ENCODE measurements at places on chromosomes 5 and 9.

DNA sequence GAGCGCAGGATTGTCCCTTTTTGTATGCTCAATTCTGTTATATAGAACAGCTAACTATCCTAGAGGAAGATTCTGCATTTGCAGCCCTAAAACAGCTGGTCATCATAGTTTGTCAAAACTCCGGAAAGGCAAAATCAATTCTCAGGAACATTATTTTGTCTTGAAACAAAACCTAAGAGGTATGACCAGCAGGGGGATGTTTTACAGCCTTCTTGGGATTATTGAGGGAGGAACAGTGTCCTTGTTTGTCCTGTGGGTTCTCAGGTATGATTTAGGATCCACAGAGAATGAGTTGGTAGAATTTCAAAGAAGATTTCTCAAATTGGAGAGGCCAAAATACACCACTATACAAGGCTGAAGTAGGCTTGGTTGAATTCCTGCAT, 136.4 kb downstream of the ZSWIM6 start:
- DNase-seq = no peak

GRCh38 chr5:133820507-133820906, 147.9 kb downstream of the C5orf15 start:
- DNase-seq = no peak

DNA sequence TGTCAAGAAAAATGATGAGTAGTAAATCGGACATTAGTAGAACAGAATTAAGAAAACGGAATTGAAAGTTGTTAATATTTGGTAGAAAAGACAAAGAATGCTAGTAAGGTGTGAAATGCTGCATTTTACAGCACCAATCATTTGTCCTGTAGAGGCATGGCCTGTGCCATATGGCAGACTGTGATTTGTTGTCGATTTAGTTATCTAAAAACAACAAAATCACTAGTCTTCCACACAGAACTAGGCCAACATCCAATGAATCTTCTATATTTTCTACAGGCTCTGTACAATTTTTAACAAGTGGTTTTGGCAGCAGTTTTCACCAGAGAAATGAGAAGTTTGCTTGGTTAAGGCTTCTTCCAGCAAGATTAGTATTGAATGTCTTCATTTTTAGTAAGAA, 10.4 kb downstream of the HNRNPK start:
- DNase-seq = no peak

- DNase-seq = no peak
These were observed 44.6 kb upstream of the ALDH1B1 start for GRCh38 chr9:38347946-38348345.

DNA sequence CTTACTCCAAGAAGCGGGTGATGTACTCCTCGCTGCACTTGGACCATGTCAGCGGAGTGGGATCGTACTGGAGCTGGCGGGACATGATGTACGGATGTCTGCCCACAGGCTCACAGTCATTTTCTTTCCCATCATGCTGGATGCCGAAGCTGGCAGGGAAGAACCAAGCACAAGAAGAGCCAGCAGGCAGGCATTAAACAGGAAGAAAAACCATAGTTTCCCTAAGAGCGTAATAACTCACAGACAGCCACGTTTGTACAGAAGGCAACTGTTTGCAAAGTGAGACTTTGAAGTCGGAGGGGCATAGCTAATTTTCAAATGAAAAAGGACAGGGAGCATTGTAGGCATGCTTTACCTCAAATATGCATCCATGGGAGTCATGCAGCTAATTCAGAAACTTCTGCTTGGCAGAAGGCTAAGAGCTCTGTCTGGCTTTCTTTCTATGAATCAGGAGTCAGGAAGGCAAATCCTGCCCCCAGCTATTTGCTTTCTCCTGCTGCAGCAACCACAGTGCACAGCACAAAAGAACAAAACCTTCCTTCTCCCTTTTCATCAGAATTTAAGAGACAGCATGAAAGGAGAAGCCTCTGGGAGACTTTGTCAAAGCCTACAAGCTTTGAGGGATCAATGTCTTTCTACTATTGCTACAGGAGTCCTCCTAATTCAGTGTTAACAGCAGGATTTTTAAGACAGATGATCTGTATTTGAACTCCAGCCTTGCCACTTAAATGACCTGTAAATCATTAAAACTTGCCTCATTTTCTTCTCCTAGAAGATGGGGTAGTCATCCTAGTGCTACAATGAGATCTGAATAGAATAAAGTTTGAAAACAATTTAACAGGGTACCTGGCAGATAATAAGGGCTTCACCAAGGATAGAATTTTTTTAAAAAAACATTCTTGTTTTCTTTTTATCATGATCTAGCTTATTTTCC, 209.1 kb downstream of the TARS1 start:
- no peak for DNase-seq

DNA sequence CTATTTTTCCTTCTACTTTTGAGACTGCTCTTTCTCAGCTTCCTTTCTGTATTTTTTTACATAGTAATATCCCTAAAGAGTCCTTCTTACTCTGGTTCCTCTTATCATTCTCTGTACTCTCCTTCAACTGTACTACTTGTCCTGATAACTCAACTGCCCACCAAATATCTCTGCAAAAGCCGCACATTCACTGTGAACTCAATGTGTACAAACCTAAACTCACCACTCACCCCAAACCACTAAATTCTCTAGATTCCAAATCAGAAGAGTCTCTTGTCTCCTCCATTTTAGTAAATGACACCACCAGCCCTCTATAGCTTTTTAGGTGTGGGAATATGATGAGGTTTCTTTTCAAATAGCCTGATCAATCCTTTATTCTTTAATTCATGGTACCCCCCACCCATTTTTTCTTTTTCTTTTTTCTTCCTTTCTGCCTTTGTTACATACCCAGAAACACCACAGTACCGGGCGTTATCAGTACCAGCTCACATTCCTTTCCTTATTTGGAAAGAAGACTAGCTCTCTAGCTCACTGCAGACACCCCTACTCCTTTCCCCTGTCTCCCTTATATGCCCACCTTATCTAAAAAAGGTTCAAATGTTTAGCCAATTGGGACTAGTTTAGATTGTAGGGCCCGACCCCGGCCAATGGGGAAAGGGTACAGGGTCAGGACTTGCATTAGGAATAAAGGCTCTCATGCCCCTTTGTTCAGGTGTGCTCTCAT, 63.1 kb upstream of the RANBP6 start:
- DNase-seq = no peak

- no peak for DNase-seq
These were observed 134.9 kb upstream of the RAD23B start for GRCh38 chr9:107148216-107148615.

DNA sequence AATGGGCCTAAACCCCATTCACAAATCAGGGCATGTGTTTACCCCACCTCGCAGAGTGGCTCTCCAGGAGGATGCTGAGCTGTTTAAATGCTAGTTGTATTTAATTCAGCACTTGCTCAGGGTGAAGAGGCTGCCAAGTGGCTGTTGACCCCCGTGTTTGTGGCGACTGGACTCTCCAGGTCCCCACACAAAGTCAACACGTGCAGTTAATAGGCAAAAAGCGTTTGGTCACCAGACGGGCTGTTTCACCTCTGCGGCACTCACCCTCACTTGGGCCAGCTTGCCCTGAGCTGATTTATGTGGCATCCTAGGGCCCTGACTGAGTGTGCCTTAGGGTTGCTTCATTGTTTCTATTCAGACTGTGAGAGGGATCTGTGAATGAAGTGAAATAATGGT, 152.3 kb downstream of the GAS1 start:
- no peak for DNase-seq

GRCh38 chr9:63817622-63818518, 1467.1 kb downstream of the FOXD4L5 start:
- peak; percentile 55 for DNase-seq

DNA sequence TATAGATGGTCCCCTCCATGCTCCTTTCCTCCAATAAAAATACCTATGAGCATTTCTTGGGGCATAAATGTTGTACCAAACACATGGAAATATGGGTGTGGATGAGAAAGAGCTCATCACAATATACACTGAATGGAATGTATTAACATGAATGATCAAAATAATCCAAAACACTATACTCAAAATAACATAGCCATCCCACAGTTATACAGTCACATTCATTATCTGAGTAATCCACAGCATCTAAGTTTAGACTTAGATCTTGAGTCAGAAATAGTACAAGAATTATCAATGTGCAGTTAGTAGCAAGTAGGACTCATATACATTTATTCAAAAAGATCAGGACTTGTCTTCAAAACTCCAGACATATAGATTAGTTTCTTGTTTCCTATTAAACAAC, 175.2 kb upstream of the NREP start:
- DNase-seq = no peak

DNA sequence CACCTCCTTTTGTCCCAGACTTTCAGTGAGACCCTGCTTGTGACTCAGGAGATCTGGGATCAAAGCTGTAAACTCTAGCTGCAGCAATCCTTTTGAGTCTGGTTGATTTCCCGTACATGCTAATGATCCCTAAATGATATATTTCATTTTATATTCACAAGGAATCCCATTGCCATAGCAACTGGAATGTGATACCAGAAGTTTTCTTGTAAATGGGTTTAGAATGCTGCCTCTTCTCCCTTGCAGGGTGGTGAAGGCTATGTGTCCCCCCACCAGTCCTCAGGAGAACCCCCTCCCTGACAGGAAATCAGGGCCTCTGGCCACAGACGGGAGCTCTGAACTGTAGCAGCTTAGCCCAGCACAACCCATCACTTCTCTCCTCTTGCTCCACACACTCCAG, 215.0 kb downstream of the FSTL4 start:
- no peak for DNase-seq

DNA sequence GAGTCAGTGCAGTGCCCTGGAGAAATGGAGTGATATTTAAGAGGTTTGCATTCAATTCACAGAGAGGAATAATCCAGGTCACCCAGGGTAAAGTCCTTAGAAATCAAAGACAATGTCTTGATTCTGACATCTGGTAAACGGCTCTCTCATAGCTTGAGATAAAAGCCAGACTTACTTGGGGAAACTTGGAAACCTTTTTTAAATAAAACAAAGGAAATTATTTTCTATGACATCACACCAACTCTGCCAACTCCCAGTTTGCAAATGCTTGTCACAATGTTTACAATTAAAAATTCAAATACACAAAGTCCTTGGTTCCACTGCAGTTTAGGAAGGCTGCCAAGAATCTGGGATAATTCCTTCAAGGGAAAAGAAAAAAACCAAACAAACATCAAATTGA, 255.1 kb upstream of the NREP start:
- DNase-seq = no peak

- DNase-seq = no peak
These were observed 34.6 kb upstream of the NFIB start for GRCh38 chr9:14348373-14349145.
